ENCODE measurements at places on chromosomes 7 and 10.
A peak's percentile ranks its signal among the peaks of the same experiment; 100 is the strongest.

GRCh38 chr10:62046522-62047227 is 145.2 kb downstream of the ARID5B start:
- no peak for DNase-seq

- DNase-seq = no peak
Observed at GRCh38 chr10:16894821-16895220, 77.6 kb upstream of the RSU1 start.

- no peak for DNase-seq
Observed at GRCh38 chr7:148774471-148774870, 75.8 kb downstream of the CUL1 start.

- DNase-seq = no peak
Observed at GRCh38 chr7:43700059-43700501, 29.2 kb downstream of the COA1 start.

GRCh38 chr7:71354716-71355115 is 222.8 kb downstream of the GALNT17 start:
- DNase-seq = no peak

GRCh38 chr10:43396928-43397624 is 11.9 kb downstream of the HNRNPF start:
- peak; percentile 81 for DNase-seq

DNA sequence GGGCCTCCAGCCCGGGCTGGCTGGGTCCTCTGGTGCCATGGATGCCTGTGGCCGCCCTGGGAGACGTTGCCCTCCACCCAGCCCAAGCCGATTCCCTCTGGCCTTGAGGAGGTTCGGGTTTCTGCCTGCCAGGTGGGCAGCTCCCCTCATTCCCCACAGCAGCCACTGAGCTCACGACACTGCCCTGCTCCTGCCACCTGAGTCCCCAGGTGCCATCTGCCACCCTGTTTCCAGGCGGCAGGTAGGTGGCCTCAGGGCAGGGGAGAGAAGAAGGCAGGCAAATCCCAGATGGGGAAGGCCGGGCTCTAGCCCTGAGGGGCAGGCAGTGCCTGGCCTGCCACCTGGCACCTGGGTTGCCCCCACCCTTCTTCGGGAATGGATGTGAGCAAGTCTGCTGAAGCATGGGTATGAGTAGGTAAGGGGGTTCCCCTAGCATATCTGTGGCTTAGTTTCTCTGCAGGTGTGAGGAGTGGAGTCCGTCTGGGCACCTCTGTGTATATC is 92.2 kb upstream of the PPIF start:
- DNase-seq = no peak

- DNase-seq = no peak
Observed at GRCh38 chr10:5625992-5626777, 40.2 kb downstream of the ASB13 start.

DNA sequence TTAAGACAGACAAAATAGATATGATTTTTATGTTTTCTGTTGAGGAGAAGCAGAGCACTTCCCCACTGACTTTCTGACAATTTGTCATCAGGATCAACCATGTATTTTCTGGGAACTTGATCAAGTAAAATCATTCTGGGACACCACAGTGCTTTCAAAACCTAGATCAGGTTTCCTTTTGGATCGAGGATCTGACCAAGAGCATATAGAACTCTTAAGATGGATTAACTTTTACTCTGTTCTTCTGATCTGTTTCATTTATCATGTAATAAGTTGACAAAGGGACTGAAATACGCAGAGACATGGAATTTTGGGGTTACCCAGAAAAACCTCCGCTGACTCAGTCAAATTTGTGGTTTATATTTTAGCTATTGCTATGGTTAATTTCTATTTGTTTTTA is 136.0 kb upstream of the WNT16 start:
- DNase-seq = no peak

DNA sequence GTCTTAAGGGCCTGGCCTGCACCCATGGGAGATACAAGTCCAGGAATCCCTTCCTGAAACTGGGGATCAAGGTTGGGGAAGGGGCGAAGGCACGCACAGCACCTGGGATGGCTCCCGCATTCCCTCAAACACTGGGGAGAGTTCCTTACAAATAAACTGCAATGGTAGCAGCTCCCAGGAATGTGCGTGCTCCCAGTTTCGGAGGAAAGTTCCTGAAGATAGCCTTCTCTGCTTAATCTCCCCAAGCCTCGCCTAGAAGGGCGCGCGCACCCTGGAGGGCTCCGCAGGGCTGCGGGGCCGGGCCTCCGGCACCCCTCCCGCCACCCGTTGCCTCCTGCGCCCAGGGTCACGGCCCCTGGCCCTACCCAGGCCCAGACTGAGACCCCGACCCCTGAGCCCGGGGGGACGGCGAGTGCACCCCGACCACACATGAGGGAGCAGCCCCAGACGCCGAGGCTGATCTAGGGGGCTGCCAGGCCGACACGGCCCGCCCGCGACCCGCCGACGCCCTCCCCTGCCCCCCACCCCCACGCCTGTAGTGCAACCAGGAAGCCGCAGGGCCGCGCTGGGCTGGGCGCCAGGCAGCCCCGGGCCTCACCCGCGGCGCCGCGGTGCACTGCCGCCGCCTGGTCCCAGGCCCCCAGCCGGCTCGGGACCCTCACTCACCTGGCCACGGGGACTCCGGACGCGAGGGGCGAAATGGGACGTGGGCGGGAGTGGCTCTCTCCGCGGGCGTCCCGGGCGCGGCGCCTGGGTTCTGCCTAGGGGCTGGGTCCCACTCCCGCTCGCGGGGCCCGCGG is 460 bp downstream of the ANXA11 start:
- DNase-seq = no peak

- DNase-seq = no peak
Observed at GRCh38 chr10:125066764-125067450, 93.5 kb downstream of the CTBP2 start.

DNA sequence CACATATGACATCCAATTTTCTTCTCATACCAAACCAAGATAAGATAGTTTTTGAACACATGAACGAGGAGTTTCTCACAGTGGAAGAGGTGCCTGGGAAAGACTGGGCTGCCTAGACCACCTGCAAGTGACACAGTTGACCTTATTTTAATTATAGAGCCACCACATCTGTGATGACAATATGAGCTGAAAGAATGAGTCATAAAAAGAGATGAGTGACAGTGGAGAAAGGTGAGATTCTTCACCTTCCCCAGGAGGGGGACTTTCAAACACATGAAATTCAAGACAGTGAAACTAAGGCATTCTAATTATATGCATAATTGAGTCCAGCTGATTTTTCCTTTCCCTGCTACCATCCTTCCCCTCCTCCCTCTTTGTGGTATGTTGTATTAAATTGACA is 475.5 kb downstream of the NXPH1 start:
- DNase-seq = no peak

GRCh38 chr7:52270301-52270700 is 765.1 kb upstream of the POM121L12 start:
- no peak for DNase-seq

GRCh38 chr10:3772361-3773171 is 12.4 kb downstream of the KLF6 start:
- DNase-seq = no peak

GRCh38 chr10:1366322-1366691 is 310.1 kb downstream of the WDR37 start:
- DNase-seq = no peak

DNA sequence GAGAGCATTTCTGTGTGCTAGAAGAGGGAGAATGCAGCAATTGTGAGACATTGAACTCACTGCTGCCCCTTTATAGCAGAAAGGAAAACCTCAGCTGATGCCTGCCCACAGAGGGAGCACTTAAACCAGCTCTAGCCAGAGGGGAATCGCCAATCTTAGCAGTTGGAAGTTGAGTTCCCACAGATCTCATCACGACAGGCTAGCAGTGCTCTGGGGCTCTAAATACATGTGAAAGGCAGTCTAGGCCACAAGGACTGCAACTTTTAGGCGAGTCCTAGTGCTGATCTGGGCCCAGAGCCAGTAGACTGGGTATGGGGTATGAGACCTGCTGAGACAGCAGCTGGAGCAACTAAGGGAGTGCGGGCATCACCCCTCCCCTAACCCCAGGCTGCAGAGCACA is 25.2 kb upstream of the PRR15 start:
- no peak for DNase-seq

GRCh38 chr10:45557275-45557905 is 115.2 kb downstream of the ZFAND4 start:
- DNase-seq = peak; percentile 4

DNA sequence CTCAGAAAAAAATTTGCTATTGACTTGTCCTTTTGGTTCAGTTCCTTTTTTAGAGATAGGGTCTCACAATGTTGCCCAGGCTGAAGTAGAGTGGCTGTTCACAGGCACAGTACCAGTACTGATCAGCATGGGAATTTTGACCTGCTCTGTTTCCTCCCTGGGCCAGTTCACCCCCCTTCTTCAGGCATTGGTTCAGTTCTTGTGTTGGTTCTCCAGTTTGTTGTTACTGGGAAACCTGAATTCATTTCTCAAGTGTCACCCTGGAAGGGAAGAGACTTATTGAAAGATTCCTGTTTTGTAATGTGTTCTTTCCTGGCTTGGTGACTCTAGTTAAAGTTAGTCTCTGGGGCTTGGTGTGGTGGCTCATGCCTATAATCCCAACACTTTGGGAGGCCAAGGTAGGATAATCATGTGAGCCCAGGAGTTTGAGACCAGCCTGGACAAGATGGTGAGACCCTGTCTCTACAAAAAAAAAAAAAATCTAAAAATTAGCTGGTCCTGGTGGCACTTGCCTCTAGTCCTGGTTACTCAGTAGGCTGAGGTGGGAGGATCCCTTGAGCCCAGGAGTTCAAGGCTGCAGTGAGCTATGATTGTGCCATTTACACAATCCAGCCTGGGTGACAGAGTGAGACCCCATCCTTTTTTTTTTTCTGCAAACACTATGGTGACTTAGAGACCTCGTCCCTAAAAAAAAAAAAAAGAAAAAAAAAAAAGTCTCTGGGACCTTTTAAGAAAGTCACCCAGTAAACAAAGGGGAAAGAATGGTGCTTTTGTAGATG is 52.7 kb downstream of the CNNM2 start:
- DNase-seq = no peak

DNA sequence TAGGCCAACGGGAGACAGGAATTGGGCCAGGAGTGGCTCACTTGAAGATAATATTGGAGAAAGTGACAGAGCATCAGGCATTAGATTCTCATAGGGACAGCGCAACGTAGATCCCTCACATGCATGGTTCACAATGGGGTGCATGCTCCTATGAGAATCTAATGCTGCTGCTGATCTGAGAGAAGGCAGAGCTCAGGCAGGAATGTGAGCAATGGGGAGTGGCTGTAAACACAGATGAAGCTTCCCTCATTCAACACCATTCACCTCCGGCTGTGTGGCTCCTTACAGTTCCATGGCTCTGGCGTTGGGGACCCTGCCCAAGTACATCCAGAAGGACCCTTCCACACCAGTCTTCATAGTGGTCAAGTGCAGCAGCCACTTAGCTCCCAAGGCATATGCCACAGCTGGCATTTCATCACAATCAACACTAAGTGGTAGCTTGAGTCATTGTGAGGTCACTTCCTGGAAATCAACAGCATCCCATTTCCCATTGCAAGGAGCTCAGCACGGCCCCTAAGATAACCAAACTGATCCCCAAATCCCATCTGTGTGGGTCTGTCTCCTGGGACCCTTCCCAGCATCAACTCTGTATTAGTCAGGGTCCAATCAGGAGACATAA is 174.5 kb downstream of the TPST1 start:
- DNase-seq = no peak

GRCh38 chr10:51260376-51260775 is 186.1 kb downstream of the PRKG1 start:
- no peak for DNase-seq

DNA sequence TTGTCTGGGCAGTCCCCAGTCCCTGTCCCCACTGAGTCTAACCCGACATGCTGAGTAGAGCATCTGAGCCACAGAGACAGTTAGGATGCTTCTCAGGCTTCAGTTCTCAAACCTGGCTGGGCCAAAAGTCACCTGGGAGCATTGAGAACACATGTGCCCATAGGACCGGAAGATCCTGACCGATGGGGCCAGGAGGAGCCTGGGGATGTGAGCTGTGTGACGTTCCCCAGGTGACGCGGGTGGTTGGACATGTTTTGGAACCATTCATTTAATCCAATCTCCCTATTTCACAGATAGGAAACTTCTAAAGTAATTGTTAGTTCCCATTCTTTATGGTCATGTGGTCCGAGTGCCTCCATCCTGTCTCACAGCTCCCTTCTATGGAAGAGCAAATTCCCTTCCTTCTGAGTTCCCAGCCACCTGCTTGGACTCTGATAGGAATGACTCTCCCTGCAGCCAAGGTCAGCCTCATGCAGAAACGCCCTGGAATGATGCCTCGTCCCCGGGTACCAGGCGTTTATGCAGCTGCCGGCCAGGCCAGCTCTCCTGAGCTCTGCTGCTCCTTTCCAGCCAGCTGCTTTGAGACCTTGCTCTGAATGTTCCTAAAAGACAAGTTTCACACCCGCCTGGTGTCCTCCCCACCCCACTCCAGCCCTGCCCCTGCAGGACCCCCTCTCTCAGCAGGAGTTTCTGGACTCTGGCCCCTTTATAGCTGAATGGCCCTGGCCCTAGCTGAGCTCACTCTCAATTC is 166.5 kb upstream of the RHEB start:
- DNase-seq = no peak

DNA sequence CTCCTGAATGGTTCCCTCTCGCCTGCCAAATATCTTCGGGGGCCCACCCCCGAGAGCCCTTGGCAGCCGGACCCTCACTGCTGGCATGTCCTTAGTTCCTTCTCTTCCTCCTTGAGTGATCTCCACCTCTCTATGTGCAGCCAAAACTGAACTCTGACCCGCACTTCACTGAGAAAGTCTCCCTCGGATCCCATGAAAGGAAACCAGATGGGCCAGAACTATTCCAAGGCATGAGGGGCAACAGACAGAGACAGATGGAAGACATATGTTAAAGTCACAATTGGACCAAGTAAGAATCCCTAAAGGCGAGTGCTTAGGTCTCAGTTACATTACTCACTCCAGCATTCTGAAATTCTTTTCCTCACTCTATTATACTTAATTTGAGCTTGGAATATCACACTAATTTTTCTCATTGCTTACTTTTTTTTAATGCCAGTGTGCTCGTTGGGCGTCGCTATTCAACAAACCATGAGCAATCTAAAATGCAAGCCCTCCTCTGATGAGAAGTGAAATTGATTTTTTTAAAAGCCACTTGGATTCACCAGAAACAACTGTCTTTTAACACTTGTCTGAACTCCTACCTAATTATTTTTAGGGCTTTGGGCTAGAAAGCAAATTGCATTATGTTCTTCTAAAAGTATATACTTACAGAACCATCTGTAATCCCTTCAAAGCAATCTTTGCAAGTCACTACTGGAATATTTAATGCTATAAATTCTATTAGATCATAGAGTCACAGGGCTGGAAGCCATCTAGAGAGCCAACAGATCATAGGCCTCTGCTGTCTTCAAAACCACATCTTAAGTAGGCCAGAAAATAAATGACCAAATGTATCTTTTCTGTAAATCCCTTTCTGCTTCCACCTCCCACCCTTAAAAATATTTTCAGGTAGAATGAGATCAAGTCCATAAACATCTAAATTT is 43.3 kb upstream of the EZH2 start:
- no peak for DNase-seq

DNA sequence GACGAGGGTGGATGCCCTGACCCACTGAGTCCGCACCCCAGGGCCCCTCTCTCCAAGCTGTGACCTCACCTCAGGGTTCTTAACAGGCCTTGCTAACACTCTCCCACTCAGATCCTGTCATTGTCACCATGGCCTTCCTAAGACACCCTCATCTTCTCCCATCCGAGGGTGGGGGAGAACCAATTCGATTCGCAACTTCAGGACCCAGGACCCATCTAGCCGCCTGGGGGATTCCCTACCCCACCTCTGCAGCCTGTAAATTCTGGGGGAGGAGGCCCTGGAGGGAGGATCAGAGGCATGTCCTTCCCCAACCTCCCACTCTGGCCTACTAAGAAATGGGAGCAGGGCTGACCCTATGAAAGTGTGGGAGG is 17.4 kb downstream of the TRIM8 start:
- DNase-seq = no peak

- DNase-seq = no peak
Observed at GRCh38 chr10:32132357-32132946, 76.2 kb upstream of the KIF5B start.

Measured in activated T-helper 1 cell treated with anti-CD3 and anti-CD28 coated beads, Interleukin-12 subunit alpha, Interleukin-12 subunit beta, Interleukin-2, Interleukin-4 antibody, amounts not matched to agents 30 ng/mL and 10 ng/mL and 1 ng/mL, durations not matched to agents 14 hours and 24 hours and 36 hours (primary cell).